Fibroblast of skin of scalp (primary cell): ENCODE measurements at places on chromosomes 1 and 21.

DNA sequence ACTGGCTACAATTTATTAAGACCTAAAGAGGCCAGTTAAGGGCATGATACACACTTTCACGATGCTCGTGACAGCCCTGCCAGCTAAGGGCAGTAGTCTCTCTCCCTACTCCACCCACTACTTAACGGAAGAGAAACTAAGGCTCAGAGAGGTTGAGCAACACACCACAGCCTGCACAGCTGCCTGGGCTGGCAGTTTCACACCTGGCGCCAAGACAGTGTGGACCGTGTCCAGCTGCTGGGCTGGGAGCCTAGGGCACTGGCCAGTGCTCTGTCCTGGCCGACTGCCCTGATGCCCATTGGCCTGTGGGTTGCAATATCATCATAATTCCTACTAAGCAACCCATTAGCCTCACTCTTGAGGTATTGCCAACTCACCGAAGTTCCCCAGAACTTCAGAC lies 27.6 kb downstream of the TENT5C start:
- no peak for DNase-seq

DNA sequence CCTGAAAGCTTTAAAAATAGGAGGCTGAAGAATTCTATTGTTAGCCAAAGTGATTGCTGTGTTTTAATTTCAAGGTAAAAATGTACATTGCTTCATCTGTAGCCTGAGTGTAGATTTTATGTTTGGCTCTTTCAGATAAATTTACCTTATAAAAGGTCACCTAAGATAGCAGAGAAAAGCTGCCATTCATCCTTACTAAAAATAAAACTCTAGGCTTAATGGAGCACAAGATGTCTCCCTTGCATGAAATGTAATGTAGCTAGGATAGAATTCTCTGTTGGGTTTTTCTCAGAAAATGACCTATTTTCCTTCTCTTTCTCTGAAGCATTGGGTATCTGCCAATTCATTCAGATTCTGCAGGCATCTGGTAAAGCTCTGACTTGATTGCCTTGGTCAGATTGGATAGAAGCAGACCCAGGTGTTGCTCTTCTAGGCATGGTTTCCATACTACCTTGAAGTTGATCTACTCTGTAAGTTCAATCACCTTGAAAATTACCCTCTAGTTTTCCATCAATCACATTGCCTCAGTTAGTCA lies 176.6 kb upstream of the GORAB start:
- DNase-seq = no peak

GRCh38 chr1:75969550-75969949 lies 37.3 kb upstream of the ASB17 start:
- DNase-seq = no peak

GRCh38 chr1:241947354-241947753 lies 10.2 kb upstream of the BECN2 start:
- no peak for DNase-seq

DNA sequence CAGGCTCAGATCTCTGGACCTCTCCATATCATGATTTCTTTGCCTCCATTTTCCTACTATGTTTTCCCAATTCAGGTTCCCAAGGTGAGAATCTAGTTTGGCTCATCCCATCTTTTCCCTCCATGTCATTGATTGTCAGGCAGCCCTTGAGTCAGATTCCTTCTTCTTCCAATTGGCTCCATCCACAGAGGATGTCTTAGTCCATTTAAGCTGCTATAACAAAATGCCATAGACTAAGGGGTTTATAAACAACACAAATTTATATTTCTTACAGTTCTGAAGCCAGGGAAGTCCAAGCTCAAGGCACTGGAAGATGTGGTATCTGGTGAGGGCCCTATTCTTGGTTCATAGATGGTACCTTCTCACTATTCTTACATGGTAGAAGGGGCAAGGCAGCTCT lies 42.8 kb upstream of the SLC2A1 start:
- no peak for DNase-seq

- DNase-seq = peak; percentile 3
Measured at GRCh38 chr1:50371749-50372148, 51.5 kb downstream of the DMRTA2 start.

DNA sequence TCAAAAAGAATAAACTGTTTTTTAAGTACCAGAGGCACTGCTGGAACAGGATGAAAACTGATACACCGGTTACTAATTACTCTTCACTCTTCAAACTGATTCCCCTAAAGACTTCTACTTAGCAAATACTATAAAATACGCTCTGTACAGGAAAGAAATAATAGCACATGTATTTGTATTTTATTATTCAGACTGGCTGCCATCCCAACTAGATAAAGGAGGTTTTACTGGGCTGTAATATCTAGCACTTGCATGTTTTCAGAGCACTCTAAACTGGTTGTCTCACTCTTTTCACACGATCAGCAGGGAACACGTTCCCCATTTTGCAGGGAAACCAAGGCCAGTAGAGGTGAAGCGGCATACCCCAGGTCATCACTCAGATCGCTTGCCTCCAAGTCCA lies 9.2 kb downstream of the SMIM12 start:
- DNase-seq = no peak

- peak; percentile 47 for DNase-seq
Measured at GRCh38 chr1:231421546-231421970, 529 bp downstream of the EGLN1 start.

- DNase-seq = no peak
Measured at GRCh38 chr1:7538849-7539768, 232.0 kb upstream of the VAMP3 start.

DNA sequence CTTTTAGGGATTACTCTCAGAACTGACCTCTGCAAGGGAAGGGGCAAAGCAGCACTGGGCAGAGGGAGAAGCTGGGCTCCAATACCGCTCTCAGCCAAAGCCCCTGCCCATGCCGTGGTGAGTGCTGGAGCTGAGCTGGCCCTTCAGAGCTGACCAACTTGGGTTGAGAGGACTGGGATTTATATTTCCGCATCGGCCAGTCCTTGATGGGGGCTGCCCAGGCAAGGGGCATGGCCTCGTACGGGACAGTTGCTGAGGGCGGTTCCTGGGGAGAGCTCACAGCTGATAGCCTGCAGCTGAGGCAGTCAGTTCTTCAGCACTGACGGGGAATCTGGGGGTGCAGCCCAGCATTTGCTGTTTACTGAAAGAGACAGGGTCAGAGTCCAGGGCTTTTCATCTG lies 8.0 kb downstream of the HUNK start:
- DNase-seq = no peak

GRCh38 chr1:200998323-200998722 lies 25.2 kb downstream of the KIF21B start:
- DNase-seq = no peak

GRCh38 chr21:29704719-29705118 lies 235.1 kb downstream of the GRIK1 start:
- DNase-seq = peak; percentile 42
